ENCODE measurements at places on chromosomes 1 and 21.

DNA sequence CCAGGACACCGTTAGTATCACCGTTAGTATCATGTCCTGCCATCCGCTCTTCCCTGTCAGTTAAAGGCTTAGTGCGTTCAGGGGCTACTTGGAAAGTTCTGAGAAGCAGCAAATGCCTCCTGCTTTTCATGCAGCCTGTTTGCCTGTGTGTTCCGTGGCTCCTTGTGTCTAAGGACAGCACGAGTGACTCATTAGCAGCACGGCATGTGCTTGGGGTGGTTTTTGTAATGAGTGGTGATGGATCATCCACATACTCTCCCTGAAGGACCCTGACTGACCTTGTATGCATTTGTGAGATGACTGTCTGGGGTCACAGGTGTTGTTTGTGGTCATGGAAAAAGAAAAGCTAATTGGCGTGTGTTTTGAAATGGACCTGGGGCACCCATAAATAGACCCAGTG is 221.9 kb downstream of the PBX1 start:
- DNase-seq: no peak

DNA sequence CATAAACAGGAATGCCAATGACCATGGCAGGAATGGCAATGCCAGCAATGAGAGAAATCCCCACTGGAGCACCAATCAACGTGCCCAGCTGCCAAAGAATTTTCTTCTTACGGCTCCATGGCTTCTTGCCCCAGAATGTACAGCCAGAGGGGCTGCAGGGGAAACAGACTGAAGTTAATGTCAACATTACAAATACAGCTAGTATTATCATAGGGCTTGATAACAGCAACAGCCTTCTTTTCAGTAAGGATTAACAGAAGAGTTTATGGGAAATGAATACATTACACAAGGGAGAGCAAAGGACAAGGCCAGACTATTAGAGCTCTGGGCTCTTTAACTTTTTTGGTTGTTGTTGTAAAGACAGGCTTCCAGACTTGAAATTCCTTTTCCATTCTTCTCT is 18.2 kb downstream of the RNF19B start:
- DNase-seq: no peak

DNA sequence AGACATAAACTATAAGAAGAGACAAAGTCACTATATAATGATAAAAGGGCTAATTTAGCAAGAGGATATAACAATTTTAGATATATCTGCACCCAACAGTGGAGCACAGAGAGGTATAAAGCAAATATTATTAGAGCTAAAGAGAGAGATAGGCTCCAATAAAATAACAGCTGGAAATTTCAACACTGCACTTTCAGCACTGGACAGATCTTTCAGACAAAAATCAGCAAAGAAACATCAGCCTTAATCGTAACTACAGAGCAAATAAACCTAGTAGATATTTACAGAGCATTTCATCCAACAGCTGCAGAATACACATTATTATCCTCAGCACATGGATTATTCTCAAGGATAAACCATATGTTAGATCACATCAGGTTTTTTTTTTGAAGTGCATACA is 642.9 kb downstream of the AMY1C start:
- no peak for DNase-seq

- DNase-seq: no peak
Measured at GRCh38 chr1:208939537-208940085, 643.9 kb upstream of the CAMK1G start.

- no peak for DNase-seq
Measured at GRCh38 chr1:79849388-79849787, 842.9 kb upstream of the ADGRL4 start.

- no peak for DNase-seq
Measured at GRCh38 chr1:221711656-221712055, 30.2 kb downstream of the DUSP10 start.

DNA sequence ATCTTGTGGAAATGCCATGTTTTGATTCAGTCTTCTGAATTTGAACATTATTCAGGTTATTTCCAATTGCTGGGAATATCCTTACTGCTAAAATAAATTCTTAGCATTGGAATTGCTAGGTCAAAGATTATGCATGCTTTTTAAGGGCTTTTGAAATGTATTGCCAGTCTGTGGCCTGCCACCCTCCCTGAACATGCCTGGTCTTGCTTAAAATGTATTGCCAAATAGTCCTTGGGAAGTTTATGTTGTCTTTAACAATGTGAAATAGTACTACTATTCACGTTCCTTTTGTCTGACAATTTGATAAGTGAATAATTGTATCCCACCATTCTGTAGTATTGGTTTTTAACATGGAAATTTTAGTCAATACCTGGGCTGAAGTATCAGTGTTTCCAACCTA is 13.6 kb downstream of the TARDBP start:
- no peak for DNase-seq

GRCh38 chr1:6491480-6491962 is at the start of gene PLEKHG5:
Gene PLEKHG5 (minus strand): TSS chr1:6491667. CDS start chr1:6477571, 14,096 bp downstream.
- no peak for DNase-seq

DNA sequence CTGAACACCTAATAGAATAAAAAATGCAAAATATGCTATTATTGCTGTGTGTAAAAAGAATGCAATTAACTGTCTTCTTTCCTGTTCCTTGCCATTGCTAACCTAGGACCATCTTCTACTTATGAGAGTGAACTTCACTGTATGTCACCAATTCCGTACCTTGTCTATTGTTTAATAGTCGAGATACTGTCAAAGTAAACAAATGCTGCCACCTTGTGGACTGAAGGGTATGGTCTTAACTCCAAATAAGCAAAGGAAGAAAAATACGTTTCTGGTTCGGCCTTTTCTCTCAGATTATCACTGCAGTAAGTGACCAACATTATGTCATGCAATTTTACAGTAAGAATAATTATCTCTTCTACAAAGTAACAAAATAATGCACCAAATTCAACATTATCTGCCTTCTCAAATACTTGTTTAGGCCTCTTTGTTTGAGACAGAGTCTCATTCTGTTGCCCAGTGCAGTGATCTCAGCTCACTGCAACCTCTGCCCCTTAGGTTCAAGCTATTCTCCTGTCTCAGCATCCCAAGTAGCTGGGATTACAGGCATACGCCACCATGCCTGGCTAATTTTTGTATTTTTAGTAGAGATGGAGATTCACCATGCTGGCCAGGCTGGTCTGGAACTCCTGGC is 133.4 kb downstream of the COP1 start:
- DNase-seq: peak; percentile 51

DNA sequence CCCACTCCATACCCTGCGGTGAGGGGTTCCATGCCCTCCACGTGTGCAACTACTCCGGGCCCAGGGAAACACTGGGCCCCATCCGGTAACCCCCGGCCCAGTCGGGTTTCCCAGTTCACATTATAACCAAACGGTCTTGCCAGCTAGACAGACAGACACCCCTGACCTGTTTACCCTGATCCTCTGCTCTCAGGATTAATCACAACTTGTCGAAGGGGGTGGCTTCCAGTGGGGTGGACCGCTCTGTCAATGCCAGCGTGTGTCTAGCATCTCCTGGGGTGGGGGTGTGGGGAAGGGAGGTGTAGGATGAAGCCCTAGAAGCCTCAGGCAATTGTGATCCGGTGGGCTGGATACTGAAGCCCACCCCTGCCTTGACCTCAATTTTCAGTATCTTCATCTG is 4.6 kb upstream of the OLIG2 start:
- DNase-seq: no peak

GRCh38 chr1:33180226-33180910 is 1.5 kb downstream of the TRIM62 start:
- no peak for DNase-seq

DNA sequence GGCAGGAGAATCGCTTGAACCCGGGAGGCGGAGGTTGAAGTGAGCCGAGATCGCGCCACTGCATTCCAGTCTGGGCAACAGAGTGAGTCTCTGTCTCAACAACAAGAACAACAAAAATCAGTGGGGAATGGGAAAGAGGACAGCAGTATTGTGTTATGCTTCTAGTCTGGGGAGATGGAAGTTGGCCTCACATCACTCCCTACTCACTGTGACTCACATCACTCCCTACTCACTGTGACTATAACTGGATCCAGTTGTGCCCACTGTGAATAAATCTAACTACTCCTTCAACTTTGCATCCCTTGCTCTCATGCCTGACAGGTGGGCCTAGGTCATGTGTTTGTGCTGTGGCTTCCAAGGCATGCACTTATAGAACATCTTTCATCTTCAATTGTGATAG is 285.4 kb upstream of the USP24 start:
- DNase-seq: no peak

- DNase-seq: peak; percentile 55
Measured at GRCh38 chr21:15682186-15682895, 47.4 kb upstream of the USP25 start.

DNA sequence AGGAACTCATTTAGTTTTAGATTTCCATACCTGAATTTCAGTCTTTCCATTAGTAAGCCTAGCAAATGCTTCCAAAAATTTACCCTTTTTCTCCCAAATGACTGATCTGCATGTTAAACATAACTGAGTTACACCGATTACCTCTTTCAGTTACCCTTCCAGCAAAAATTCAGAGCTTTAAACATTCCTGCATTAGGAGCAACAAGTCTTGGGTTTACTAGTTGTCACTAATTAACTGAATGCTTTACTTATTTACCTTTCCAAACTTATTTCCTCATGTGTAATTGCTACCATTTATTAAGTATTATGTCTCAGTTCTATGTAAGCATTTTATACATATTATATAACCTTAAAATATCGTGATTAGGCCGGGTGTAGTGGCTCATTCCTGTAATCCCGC is 3.1 kb downstream of the LAMTOR5 start:
- DNase-seq: no peak

- peak; percentile 82 for DNase-seq
Measured at GRCh38 chr1:207885129-207886032, 25.5 kb downstream of the CD34 start.

GRCh38 chr1:205224736-205225135 is 3.0 kb upstream of the TMCC2 start:
- no peak for DNase-seq

- no peak for DNase-seq
Measured at GRCh38 chr21:15446223-15446622, 283.6 kb upstream of the USP25 start.

Data from Jurkat, Clone E6-1 (cell line).